ENCODE measurements at places on chromosomes 6 and 20.
A peak's percentile ranks its signal among the peaks of the same experiment; 100 is the strongest.

DNA sequence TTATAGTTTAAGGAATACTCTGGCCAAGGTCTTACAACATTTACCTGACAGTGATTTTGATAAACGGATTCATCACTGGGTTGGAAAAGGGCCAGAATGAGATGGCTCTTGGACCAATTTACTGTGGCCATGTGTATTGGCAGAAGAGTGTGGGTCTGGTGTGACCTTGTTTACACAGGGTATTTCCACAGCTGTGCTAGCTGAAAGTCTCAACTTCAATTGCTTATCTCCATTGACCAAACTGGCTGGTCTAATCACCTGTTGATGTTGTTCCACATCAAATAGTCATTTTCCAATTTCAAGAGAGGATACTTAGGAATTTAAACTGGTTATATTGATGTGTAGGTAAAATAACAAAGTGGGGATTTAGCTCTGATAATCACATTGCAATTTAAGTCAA lies 501.6 kb upstream of the MAP3K7 start:
- DNase-seq = no peak

GRCh38 chr6:13262302-13263230 lies 65.8 kb downstream of the TBC1D7 start:
- no peak for DNase-seq

DNA sequence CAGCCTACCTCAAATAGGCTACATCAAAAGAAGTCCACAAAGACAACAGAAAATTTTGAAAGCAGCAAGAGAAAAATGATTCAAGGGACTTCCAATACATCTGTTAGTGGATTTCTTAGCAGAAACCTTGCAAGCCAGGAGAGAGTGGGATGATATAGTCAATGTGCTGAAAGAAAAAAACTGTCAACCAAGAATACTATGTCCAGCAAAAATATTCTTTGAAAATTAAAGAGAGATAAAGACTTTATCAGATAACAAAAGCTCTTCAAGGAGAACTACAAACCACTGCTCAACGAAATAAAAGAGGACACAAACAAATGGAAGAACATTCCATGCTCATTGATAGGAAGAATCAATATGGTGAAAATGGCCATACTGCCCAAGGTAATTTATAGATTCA lies 34.0 kb downstream of the MCHR2 start:
- no peak for DNase-seq

DNA sequence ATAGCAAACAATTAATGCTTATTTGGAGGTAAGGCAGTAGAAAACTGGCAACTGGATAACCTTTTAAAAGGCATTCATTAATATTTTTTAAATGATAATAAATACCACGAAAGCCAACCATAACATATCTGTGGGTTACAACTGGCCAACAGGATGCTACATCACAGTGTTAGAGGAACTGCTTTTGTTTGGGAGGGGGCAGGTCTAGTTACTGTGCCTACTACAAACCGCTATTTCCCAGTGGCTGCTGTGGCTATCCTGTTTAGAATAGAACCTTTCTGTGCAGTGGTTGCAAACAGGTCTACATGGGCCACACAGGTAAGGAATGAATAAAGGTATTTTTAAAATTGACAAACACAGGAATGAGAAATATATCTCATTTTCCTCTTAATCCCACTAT lies 976 bp downstream of the PIGT start:
- DNase-seq = no peak

DNA sequence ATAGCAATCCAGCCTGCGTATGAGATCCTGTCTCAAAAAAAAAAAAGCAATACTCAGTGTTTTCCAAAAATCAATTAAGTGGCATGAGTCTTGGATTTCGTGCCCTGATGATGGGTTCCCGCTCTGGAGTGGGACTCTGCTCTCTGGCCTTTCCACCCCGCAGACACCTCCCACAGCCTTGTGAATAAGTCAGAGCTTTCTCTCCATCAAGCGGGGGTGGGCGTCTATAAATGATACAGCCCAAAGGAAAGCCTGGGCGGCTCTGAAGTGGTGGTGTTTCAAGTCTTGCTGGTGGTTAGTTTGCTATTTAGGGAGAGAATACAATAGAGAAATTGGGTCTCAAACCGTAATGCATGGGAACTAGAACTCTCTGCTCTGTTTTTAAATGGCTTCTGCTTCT lies 52.5 kb upstream of the TAGAP start:
- no peak for DNase-seq

DNA sequence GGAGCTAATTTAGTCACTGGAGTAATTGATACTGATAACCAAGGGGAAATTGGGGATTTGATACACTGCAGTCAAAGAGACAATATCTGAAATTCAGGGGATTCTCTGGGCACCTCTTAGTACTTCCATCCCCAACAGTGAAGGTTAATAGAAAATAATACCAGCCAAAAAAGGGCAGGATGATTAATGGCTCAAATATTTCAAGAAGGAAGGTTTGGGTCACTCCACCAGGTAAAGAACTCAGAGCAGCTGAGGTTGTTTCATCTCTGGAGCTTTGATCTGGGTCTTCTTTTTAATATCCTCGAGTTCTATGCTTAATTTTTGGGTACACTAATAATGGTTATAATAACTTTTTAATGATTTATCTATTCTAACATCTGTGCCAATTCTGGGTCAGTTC lies 70.8 kb downstream of the CDKAL1 start:
- DNase-seq = no peak

DNA sequence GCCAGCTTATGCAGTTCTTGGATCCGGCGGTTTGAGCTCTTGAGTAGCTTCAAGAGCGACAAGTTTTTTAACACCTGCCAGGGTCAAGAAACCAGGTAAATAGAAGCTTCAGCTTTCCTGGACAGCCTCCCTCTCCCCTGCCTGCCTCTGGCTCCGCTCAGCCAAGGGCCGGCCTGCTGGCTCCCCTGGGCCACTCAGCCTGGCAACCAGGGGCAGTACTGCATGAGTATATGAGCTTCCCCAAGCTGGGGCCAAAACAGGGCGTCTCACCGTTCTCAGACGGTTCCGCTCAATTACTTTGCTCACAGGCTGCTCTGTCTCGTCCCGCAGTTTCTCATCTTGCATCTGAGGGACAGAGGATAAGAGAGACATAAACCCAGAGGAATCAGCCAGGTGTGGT lies 856 bp downstream of the TP53TG5 start:
- DNase-seq = no peak

- DNase-seq = no peak
Measured at GRCh38 chr6:79081663-79082062, 3.6 kb upstream of the PHIP start.

GRCh38 chr6:142155895-142156757 lies 9.1 kb downstream of the VTA1 start:
- peak; percentile 2 for DNase-seq

DNA sequence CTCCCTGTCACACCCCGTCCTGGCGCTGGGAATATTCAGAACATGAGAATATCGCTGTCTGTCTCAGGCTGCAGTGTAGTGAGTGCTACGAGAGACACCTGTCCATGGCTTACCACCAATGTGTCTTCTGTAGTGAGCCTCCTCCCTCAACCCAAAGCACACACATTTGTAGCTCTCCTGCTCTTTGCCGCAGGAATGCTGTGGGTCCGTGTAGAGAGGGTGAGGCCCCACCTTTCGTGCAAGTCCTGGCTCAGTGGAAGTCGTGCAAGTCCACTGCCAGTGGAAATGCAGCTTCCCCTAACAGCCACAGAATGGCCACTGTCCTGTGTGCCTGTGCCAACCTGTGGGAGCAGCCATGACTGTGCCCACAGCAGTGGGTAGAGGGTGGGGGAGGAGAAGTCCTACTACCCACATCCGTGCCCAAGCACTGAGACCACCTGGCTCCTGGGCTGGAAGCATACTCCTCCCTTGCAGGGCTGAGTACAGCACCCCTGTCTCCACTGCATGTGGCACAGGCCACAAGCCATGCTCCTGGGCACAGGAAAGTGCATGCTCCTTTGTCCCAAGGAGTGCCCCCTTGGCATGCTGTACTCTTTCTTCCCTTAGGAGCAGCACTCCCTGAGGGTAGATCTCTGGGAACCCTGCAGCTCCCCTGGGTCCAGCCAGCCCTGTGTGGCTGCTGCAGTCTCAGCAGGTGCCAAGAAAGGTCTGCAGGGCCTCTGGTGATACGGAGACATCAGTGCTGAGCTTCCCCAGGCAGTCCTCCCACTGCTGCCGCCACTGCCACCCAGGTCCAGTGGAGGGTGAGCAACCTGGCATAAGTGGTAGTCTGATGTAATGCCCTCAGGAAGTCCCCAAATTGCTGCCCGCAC lies 28.0 kb downstream of the IGF2R start:
- no peak for DNase-seq

DNA sequence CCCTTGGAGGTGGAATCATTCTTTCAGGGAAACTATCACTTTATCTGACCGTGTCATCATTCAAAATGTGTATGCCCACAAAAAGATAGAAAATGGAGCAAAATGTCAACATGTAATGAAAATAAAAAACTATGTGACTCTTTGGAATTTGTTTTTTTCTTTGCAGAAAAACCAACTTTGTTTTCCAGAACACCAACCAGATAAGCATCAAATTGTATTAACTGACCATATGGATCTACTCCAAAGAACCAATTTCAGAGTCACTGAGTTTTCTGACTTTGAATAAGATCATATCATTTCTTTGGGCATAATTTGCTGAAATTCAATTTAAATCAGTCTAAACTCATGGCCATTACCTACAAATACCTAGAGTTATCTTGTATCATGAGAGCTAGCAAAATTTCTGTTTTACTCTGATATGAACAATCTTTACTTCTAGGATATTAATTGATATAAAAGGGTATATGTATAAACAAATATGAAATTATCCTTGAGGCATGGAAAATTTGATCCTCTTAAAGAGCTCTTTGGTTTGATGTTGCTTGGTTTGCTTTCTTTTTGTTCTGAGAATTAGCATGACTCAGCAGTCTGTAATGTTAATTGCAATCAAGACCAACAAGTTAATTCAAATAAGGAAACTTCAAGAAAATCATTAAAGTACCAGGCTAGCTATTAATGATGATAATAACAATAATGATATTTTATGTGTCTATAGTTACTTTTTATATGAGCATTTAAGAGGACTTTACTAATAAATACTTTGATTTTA lies 444.4 kb upstream of the MARCKS start:
- no peak for DNase-seq

GRCh38 chr6:72975352-72975752 lies 249.9 kb downstream of the KHDC1L start:
- DNase-seq = no peak

GRCh38 chr6:170041526-170041925 lies 249.4 kb downstream of the DLL1 start:
- DNase-seq = no peak

GRCh38 chr6:70952608-70953165 lies 4.2 kb downstream of the B3GAT2 start:
- DNase-seq = no peak

GRCh38 chr6:7559196-7559595 lies 17.7 kb downstream of the DSP start:
- DNase-seq = no peak

- peak; percentile 23 for DNase-seq
Measured at GRCh38 chr6:24520929-24521546, 26.3 kb downstream of the ALDH5A1 start.

- peak; percentile 68 for DNase-seq
Measured at GRCh38 chr6:57267586-57268293, 45.6 kb upstream of the RAB23 start.

GRCh38 chr6:87738000-87738399 lies 36.0 kb upstream of the AKIRIN2 start:
- no peak for DNase-seq

DNA sequence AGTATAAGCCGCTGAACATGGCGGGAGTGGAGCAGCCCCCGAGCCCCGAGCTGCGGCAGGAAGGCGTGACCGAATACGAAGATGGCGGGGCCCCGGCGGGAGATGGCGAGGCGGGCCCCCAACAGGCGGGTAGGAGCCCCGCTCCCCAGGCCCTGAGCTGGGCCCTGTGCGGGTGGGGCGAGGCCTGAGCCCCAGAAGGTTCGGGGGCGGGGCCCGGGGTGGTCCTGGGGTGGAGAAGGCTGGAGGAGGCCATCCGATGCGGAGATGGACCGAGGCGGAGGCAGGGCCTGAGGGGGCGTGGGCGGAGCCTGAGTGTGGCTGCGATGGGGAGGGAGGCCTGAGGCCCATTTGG lies 7.1 kb downstream of the L3MBTL1 start:
- no peak for DNase-seq

- DNase-seq = no peak
Measured at GRCh38 chr20:48015141-48015910, 230.0 kb upstream of the SULF2 start.

DNA sequence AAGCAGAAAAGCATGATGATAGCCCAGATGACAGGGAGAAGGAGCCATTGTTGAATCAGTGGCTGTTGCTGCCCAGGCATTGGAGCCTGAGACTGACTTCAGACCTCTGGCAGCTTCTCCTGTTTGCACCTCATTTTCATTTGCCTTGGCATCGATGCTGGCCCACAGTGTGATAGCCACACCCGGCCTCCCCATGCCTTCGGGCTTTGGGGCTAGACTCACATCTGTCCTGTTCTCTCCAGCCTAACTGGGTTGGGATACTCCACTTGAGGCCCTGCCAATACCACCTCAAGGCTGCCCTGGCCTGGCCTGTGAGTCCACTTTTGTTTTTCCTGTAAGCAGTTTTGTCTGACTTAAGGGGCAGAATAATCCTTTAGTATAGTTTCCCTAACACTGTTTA lies 140.4 kb downstream of the UST start:
- no peak for DNase-seq

DNA sequence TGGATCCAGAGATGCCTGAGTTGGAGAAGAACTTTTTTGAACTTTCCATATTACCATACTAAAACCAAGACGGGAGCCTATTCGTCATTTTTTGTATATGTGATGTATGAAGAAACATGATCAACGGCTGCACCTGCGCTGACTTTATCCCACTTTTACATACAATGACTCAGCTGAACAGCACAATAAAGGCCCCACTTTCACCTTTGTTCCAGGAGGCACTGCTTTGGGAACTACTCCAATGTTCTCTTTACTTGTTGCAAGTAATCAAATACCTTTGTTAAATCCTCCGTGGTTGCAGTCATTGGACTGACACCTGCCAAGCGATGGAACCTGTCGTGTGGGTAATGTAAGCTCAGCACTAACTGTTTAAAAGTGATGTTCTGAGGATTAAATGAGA lies 17.3 kb upstream of the BTN3A2 start:
- no peak for DNase-seq

GRCh38 chr6:74731204-74731603 lies 474.6 kb downstream of the COL12A1 start:
- DNase-seq = no peak

All from HCT116 (cell line).